ENCODE measurements at places on chromosomes 16 and 17.

DNA sequence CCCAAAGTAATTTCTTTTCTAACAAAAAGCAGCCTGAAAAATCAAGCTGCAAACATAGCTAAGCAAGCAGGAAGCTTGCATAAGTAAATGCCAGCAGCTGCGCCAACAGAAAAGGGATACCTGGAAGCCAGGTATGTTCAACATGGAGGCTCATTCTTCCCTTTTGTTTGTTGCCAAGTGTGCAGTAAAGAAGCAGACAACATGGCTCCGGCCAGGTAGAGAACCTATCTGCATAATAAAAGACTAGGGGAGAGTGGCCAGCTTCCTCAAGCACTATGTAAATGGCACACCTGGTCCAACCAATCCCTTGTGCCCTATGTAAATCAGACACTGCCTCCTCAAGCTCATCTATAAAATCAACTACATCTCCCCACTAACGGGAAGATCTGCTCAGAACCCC, 1407.0 kb downstream of the CDH11 start:
- DNase-seq, result no peak

DNA sequence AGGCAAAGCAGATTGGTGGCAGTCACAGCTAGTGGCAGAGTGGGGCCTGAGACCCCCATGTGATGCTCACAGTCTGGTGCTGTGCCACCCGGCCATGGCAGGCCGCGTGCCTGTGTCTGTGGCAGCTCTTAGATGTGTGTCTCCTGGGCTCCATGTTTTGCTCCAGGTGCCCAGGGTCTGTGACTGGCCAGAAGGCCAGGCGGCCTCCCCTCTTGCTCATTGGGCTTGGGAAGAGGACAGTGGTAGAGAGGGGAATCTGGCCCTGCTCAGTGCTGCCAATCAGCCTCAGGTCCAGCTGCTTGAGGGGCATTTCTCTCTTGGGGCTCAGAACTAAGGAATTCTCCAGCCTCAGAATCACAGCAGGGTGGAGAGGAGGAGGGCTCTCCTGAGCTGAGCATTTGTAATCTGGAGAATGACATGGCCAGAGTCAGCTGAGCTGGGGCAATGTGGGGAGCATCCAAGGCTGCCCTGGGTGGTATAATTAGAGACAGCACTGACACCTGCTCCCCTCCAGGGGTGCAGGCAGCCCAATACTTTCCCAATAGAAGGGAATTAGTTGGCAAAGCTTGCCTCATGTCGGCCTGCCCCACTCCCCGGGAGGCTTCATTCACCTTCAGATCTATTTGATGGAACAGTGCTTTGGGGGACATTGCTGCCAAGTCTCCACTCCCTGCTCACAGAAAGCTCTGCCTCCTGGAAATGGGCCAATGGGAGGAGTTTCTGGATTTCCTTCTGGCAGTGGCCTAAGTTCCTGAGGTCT, 2.7 kb upstream of the LASP1NB start:
- DNase-seq, result no peak

GRCh38 chr16:73329358-73330286, 281.7 kb upstream of the ZFHX3 start:
- no peak for DNase-seq

- DNase-seq, result no peak
Observed at GRCh38 chr16:64626776-64627175, 495.1 kb downstream of the CDH11 start.

DNA sequence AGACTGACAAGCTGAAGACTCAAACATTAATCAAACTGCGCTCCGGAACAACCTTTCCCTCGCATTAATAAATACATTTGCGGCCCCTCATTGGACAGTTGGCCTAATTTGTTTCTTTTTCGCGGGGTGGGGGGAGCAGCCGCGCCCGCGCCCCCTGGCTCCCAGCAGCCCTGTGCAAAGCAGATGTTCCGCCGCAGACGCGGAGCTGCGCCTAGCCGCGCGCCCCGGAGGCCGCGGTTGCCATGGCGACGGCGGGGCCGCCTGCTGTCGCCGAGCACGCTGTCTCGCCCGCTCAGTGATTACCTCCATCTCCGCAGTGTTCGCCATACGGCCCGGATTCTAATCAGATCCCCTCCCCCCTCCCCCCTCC, 25.5 kb downstream of the COPZ2 start:
- DNase-seq, result no peak

- no peak for DNase-seq
Observed at GRCh38 chr17:44155488-44155887, 13.8 kb downstream of the HROB start.

- DNase-seq, result no peak
Observed at GRCh38 chr17:13182854-13183253, 165.0 kb upstream of the ELAC2 start.

GRCh38 chr17:42908872-42909700, 8.5 kb downstream of the G6PC1 start:
- DNase-seq, result no peak

DNA sequence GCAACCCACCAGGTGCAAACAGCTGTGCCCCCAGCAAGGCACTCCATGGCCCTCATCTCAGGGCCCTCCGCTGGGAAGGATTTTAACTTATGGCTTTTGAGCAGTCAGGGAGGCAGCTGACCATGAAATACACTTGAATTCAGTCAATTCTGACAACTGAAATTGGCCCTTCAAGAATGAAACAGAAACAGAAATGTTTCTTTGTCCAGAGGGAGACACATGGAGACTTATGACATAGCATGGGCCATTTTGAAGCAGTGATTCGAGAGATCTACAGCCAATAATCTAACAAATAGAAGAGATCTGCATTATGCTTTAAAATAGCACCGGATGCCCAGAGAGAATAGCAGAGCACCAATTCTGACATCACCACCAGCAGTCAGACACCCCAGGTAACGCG, 7.5 kb downstream of the CACNG1 start:
- DNase-seq, result peak; percentile 7

- no peak for DNase-seq
Observed at GRCh38 chr17:1216217-1217088, 36.7 kb upstream of the ABR start.

DNA sequence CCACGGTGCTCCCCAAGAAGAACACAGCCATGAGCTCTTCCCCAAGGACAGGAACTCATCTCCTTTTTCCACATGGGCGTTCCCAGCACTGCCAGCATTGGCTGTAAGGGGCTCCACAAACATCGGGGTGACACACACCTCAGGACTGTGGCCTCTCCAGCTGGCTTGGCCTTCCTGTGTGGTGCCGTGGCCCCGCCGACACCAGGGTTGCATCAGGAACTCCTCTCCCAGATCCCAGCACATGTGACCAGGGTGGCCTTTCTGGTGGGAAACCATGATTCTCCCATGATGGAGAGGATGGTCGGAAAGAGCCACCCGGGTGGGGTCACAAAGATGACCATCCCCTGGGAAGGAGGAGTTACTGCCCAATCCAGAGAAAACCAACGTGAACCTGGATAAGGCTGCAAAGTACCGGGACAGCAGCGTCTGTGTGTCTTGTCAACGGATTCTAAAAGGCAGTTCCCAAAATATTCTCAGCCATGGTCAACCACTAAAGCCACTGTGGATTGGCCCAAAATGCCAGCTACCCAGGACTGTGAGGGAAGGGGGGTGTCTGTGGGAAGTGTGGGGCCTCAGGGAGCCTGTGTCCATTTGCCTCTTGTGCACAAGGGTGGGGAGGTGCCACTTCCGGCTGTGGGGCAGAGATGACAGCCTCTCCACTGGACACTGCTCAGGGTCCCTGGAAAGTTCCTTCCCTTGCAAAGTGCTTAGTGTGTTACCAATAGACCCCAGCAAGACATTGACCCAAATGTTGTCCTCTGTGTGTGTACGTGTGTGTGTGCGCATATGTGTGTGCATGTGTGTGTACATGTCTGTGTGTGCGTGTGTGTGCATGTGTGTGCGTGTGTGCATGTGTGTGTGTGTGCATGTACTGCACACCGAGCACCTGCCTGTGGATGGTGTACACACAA, 78.0 kb upstream of the CBX4 start:
- DNase-seq, result no peak

GRCh38 chr16:23155445-23156049, 6.3 kb upstream of the USP31 start:
- DNase-seq, result no peak

GRCh38 chr16:74461826-74462225, 40.5 kb upstream of the CLEC18B start:
- DNase-seq, result no peak

DNA sequence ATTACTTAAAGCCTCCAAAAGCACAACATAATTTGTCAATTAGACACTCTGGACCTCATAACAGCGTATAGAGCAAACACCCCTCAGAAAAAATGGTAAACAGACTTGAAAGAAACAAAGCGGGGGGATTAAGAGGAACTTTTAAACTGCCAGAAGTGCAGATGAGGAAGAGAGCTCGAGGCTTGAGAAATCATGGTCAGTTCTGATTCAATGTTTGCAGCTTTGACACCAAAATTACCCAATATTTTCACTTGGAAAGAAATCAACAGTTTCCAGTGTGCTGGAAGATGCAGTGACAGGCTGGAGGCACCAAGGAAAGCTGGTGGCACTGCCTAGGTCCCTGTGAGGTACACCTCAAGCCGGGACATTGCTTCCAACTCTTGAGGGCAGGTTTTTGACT, 180.9 kb upstream of the TOX3 start:
- DNase-seq, result no peak

GRCh38 chr17:917941-918740, 61.4 kb downstream of the NXN start:
- DNase-seq, result no peak

GRCh38 chr16:76318565-76318964, 41.4 kb downstream of the CNTNAP4 start:
- no peak for DNase-seq

GRCh38 chr17:18074566-18075272, 13.0 kb upstream of the DRG2 start:
- DNase-seq, result no peak

GRCh38 chr16:11312718-11313492, 31.8 kb upstream of the PRM1 start:
- no peak for DNase-seq

- DNase-seq, result no peak
Observed at GRCh38 chr16:8251298-8251697, 339.0 kb downstream of the TMEM114 start.

DNA sequence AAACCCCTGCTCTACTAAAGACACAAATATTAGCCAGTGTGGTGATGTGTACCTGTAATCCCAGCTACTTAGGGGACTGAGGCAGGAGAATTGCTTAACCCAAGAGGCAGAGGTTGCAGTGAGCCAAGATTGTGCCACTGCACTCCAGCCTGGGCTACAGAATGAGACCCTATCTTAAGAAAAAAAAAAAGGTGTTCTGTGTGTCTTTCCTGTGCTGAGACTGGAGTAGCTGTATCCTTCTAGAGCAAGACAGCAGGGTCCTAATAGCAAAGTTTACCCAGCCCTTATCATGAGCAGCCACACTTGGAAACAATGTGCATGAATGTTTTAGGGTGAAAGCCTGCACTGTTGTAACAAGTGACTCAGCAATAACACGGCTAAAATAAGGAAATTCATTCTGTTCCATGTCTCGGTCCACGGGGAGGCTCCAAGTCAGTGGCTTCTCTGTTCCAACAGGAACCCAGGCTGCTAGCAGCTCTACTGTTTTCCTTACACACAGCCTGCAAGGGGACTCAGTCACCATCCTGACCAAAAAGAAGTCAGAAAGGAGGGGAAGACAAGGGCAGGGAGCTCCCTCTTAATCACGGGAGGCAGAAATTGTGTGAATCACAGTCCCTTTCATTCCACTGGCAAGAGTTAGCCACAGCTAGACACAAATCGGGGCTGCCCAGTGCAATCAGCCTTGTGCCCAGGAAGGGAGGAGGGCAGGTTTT, 7.1 kb upstream of the SLC5A11 start:
- DNase-seq, result no peak

GRCh38 chr17:76529224-76530094, 8.1 kb downstream of the CYGB start:
- no peak for DNase-seq

DNA sequence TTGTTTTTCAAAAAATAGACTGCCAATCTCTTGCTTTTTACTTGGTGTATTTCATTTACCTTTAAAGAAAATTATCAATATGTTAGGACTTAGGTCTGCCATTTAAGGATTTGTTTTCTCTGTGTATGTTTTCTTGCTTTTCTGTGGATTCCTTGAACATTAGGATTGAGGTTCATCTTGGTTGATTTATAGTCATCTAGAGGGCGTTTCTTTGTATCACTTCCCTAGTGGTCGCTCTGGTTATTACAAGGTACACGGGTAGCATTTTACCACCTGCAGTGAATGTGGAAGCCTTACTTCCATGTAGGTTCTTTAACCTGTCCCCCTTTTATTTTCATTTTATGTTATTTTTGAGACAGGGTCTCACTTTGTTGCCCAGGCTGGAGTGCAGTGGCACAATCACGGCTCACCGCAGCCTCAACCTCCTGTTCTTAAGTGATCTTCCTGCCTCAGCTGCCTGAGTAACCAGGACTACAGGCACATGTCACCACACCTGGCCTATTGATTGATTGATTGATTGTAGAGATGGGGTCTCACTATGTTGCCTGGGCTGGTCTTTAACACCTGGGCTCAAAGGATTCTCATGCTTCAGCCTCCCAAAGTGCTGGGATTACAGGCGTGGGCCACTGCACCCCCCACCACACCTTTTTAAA, 35.2 kb upstream of the CBX4 start:
- DNase-seq, result no peak

DNA sequence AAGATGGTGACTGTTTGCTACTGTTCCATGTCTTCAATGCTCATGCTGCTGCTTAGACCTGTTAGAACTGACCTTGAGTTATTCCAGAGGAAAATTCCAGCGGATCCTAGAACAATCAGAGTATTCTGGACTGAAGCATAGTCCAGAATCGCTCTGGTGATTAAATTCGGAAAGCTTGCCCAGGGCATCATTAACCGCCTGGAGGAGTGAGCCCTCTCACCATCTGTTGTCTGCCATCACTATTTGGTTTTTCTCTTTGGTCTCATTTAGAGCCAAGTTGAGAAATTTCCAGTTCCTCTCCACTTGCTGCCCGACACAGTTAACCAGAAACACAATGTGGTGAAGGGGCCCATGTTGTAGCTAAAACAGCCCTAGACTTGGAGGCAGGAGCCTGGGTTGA, 104.1 kb downstream of the BMERB1 start:
- DNase-seq, result no peak
